Spleen (tissue), 13 donors: ENCODE measurements at places on chromosomes 5 and 9. TPM values are rescaled to one million over a fixed set of nuclear protein-coding genes. Genes with fewer than 3 reads are reported as not detected.

SLC6A18 gene
- polyA plus RNA-seq: not detected

GM2A gene
- 48.4 TPM for polyA plus RNA-seq

MEIKIN gene
- not detected for polyA plus RNA-seq

LEAP2 gene
- polyA plus RNA-seq: 2.1 TPM

MAMDC2 gene
- polyA plus RNA-seq: 2.2 TPM

STC2 gene
- polyA plus RNA-seq: 1.0 TPM

IL9 gene
- polyA plus RNA-seq: not detected

SH3TC2 gene
- polyA plus RNA-seq: 0.38 TPM

LCN15 gene
- polyA plus RNA-seq: not detected

PCDHGA2 gene
- polyA plus RNA-seq: 0.06 TPM

FAM200C gene
- 1.8 TPM for polyA plus RNA-seq

PCDHB15 gene
- 0.72 TPM for polyA plus RNA-seq

NEUROG1 gene
- not detected for polyA plus RNA-seq

NTNG2 gene
- polyA plus RNA-seq: 0.44 TPM

DNA sequence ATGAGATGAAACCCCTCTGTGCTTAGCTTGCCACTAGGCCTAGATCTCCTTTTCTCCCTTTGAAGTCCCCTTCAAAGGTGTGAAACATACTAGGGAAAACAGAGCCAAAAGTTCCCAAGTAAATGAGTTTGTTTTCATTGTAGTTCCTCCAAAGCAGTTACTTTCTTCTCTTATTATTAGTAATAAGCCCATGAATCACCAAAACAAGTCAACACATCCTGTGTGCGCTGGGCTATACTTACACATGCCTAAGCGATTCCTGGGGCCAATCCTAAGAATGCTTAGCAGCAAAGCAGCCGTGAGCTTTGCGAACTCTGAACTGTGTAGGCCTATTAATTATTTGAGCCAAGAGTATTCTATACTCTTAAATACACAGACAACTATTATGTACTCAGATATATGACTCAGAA is 7.6 kb downstream of the ENC1 start:
- no peak for DNase-seq

- no peak for DNase-seq
These were observed 69.8 kb upstream of the RAI14 start for GRCh38 chr5:34586117-34586885.

DNA sequence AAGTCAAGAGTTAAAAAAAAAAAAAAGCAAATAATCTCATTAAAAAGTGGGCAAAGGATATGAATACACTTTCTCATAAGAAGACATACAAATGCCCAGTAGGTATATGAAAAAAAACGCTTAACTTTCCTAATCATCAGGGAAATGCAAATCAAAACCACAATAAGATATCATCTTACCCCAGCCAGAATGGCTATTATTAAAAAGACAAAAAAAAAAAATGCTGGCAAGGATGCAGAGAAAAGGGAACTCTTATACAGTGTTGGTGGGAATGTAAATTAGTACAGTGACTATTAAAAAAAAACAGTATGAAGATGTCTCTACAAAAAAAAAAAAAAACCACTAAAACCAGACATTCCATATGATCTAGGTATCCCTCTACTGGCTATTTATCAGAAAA is 79.4 kb downstream of the LPAR1 start:
- DNase-seq: no peak

- no peak for DNase-seq
These were observed 9.8 kb downstream of the REXO4 start for GRCh38 chr9:133408042-133408441.

DNA sequence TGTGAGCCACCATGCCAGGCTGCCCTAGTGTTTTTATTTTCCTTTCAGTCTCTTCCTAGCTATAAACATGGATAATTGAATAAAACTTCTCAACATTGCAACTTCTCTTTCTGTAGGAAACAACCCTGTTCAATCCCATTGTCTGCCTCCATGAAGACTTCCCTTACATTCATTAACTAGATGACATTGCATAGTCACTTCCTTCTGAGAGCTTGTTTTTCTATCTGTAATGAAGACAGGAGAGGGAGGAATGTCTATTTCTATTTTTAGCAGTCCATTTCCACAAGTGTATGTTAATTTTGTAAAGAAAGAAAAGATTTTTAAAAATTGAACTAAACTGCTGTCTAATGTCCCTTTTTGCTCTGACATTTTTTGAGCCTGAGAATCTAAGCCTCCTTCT is 55.6 kb upstream of the MELK start:
- no peak for DNase-seq

- no peak for DNase-seq
These were observed 182.4 kb upstream of the OTULINL start for GRCh38 chr5:14399054-14399692.

GRCh38 chr5:96260009-96260408 is 173.0 kb downstream of the PCSK1 start:
- no peak for DNase-seq

GRCh38 chr5:150779397-150780186 is 1.0 kb downstream of the SMIM3 start:
- DNase-seq: no peak

DNA sequence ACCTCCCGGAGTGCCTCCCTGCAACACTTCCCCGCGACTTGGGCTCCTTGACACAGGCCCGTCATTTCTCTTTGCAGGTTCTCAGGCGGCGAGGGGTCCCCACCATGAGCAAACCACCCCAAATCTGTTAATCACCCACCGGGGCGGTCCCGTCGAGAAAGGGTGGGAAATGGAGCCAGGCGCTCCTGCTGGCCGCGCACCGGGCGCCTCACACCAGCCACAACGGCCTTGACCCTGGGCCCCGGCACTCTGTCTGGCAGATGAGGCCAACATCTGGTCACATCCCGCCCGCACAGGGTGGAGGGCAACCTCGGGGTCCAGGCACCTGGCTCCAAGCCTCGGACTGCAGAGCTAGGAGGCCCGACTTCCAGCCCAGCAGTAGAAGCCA is 776 bp upstream of the TERT start:
- DNase-seq: peak; percentile 76

DNA sequence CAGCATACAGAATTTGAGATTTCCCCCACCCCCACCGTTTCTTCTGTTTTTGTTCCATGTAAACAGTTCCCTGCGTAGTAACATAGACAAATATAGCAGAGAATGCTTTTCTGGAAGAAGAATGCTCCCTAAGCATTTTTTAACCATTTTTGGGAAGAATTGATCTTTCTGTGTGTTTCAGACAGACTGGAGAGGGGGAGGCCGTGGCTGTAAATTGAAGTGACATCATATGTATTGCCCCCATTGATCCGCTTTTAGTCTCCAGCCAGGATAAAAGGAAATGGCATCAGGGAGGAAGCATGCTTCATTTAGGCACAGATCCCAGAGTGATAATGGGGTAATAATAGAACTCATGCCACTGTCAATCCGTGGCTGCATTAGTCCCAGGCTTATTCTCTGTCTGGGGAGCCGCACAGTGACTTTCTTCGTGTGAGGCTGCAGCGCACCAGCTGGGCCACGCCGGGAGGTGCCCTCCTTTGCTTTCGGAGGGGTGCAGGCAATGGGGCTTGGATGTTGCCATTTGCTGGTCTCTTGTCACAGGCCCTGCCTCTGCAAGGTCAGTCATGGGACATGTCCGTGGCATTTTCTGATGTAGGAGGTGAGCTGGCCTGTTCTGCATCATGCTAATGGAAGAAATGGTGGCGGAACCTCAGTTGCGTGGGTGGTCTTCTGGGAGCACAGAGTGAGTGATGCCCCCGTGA is 261.5 kb downstream of the FANCC start:
- no peak for DNase-seq

DNA sequence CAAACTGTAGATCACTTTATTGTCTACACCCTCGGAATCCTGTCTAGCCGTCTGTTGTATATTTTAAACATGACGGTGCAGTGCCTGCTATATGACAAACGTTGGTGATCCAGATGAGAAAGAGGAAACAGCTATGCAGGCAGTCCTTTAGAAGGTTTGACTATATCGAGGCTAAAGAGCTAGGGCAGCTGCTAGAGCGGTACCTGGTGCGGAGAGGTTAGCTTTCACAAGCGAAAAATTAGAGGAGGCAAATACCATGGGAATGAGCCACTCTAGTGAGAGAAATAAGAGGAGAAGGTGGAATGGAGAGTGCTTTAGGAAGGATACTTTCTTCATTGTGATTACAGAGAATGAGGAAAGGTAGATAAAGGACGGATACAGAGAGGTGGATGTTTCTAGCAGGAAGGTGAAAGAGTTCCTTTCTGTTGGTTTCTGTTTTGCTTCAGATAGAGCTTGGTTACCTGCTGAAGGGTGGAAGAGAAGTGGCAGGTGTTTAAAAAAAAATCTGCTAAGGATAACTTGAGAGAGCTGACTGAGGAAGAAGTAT is 959 bp upstream of the FBXL17 start:
- DNase-seq: no peak

- no peak for DNase-seq
These were observed 42.2 kb downstream of the PRLR start for GRCh38 chr5:35188031-35188457.

DNA sequence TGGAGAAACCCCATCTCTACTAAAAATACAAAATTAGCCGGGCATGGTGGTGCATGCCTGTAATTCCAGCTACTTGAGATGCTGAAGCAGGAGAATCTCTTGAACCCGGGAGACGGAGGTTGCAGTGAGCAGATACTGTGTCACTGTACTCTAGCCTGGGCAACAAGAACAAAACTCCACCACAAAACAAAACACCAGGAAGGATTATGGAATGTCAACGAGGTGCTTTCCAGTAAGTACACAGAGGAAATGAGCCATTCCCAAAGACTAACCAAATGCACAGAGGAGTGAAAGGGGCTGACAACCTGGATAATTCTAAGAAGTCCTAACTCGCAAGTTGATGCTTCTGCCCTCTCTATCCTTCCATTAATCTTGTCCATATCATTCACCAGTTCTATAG is 126.1 kb upstream of the RETREG1 start:
- DNase-seq: no peak

- DNase-seq: no peak
These were observed 526.7 kb downstream of the PDE4D start for GRCh38 chr5:59366784-59367183.

DNA sequence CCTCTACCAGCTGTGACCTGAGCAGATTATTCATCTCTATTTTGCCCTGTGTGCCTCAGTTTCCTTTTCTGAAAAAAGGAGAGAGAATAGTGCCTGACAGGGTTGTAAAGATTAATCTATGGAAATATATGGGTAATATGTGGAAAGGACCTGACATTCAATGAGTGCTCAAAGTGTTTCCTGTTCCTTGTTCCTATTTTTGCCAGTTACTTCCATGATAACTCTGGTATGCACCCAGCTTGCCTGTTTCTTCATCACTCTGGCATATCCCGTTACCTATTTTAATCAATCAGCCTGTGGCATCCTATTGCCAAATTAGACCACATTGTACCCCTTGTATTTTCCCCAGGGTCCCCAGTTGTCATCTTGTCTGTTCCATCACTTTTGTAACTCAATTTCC is 3.6 kb upstream of the ARAP3 start:
- no peak for DNase-seq

DNA sequence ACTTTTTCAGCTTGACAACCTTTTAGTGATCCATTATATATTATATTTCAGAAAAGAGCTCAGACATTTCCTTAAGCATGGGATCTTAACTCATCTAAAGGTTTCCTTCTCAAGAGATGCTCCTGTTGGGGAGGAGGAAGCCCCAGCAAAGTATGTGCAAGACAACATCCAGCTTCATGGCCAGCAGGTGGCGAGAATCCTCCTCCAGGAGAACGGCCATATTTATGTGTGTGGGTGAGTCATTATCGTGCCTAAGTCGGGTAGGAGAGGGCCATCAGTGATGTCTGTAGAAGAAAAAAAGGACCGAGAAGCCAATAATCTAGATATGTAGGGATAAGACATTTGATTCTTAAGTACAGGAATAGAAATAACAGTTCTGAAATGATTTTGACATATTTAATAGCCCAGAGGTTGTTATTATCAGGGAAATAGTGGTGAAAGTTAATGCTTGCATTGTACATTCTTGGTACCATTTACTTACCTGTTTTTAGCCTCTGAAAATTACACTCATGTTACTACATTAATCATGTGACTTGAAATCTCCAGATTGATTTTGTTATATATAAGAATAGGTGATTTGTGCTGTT is 28.2 kb downstream of the MTRR start:
- no peak for DNase-seq

GRCh38 chr9:3136686-3137346 is 292.9 kb upstream of the PUM3 start:
- DNase-seq: no peak

DNA sequence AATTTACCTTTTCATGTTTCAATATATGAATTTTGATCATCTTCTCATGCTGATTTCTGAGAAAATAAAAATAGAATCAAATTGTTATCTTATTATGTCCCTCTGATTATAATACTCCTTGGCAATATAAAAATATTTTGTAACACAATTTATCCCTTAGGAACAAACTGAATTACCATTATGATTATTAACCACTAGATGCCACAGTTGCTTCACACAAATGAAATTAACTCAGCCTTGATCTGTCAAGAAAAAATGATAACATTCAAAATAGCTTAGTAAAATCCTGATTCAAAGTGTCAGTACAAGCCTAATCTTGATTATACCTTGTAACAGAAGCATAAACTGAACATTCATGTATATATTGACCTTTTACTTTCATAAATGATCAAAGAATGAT is 4.8 kb upstream of the CHSY3 start:
- no peak for DNase-seq

- no peak for DNase-seq
These were observed 416.4 kb downstream of the TLE4 start for GRCh38 chr9:79988126-79988525.

DNA sequence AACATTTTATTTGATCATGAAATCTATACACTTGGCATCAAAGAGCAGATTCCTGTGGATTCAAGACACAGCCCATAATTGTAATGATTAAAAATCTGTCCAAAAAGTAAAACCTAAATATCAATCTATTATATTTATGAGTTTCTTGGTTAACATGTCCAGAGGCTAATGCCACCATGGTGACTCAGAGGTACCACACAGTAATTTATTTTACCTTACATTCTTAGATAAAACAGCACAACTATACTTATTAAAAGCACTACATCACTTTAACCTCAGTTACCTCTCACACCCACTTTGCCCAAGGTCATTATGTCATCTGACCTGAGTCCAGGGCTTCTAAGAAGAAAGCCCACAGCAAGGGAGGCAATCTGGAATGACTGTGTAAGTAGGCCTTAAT is 519.2 kb downstream of the RASEF start:
- no peak for DNase-seq

DNA sequence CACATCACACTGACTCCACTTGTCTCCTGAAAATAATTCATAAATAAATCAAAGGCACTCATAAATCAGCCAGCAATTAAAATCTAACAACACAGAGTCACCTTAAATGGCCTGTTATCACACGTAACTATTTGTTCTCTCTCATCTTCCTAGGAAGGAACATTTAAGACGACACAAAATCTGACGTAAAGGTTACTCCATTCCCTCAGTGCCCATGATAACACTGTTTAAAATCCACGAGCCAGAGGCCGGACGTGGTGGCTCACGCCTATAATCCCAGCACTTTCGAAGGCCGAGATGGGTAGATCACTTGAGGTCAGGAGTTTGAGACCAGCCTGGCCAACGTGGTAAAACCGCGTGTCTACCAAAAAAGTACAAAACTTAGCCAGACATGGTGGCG is 56.4 kb downstream of the MYO10 start:
- no peak for DNase-seq

- no peak for DNase-seq
These were observed 9.1 kb upstream of the ADAMTS2 start for GRCh38 chr5:179354305-179354882.

GRCh38 chr5:166317425-166317824 is 1974.0 kb upstream of the WWC1 start:
- DNase-seq: no peak

- no peak for DNase-seq
These were observed 20.2 kb downstream of the NNT start for GRCh38 chr5:43623048-43623680.

GRCh38 chr9:4416467-4416866 is 73.8 kb upstream of the SLC1A1 start:
- no peak for DNase-seq
